Liver (tissue), 10 donors: ENCODE measurements at places on chromosomes 6 and 20. TPM values are rescaled to one million over a fixed set of nuclear protein-coding genes. Genes with fewer than 3 reads are reported as not detected.

OR12D3 gene
- not detected for total RNA-seq

C20orf202 gene
- total RNA-seq, result 0.14 TPM

KCNG1 gene
- 0.14 TPM for total RNA-seq

DNA sequence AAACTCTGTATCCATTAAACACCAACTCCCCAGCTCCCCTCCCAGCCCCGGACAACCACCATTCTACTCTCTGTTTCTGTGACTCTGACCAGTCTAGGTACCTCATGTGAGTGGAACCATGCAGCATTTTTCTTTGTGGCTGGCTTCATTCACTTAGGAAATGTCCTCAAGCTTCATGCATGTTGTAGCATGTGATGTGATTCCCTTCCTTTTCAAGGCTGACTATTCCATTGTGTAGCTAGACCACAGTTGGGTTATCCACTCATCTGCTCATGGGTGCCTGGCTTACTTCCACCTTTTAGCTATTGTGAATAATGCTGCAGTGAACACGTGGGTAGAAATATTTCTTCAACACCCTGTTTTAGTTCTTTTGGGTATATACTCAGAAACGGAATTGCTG, 8.8 kb upstream of the BPHL start:
- DNase-seq, result no peak
- H3K36me3 ChIP-seq, result peaks cover 60% of the 10 kb centered on the region
- H3K4me3 ChIP-seq, result no peak overlapping the region

- peaks cover 57% of the 10 kb centered on the region for H3K4me1 ChIP-seq
- no peaks in the 10 kb centered on the region for H3K36me3 ChIP-seq
- H3K27ac ChIP-seq, result peak overlapping the region; percentile 73
- DNase-seq, result no peak
Measured at GRCh38 chr20:22466447-22467171, 117.8 kb downstream of the FOXA2 start.

GRCh38 chr6:150932996-150933395, 67.5 kb downstream of the MTHFD1L start:
- no peak for DNase-seq
- H3K27ac ChIP-seq, result no peak overlapping the region
- H3K4me3 ChIP-seq, result no peak overlapping the region

GRCh38 chr6:100160930-100161329, 166.9 kb upstream of the MCHR2 start:
- no peaks in the 10 kb centered on the region for H3K36me3 ChIP-seq
- H3K4me1 ChIP-seq, result no peaks in the 10 kb centered on the region
- H3K27ac ChIP-seq, result no peak overlapping the region
- no peaks in the 10 kb centered on the region for H3K27me3 ChIP-seq
